NB4 (cell line): ENCODE measurements at places on chromosomes 11 and 22.

GRCh38 chr11:68430801-68431200 lies 29.8 kb upstream of the PPP6R3 start:
- DNase-seq, result no peak

DNA sequence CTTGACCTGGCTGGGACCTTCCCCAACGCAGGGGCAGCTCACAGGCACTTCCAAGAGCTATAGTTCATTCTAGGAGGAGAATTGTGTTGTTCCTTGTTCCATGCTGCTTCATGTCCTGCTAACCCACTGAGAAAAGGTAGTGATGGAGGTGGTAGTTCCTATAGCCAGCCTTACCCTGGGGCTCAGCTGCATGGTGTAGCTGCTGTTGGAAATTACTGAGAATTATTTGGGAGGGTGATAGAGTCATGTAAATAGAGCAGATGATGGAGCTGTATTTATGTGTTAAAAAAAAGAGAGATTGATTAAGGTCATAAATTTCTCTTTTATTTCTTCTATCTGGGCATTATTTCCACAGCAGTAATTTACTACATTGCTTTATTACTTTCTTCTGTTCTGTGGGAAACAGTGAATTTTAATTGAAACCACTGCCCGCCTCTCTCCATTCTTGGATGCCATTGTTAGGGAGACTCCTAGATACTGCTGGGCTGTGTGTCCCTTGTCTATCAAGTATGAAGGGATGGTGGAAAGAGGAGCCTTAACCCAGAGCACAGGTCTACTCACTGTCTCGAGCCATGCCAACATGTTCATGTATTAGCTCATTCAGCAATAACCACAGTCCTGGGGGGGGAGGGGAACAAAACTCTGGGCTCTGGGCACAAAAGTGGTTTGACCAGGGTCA lies 309.2 kb downstream of the FAT3 start:
- DNase-seq, result no peak

DNA sequence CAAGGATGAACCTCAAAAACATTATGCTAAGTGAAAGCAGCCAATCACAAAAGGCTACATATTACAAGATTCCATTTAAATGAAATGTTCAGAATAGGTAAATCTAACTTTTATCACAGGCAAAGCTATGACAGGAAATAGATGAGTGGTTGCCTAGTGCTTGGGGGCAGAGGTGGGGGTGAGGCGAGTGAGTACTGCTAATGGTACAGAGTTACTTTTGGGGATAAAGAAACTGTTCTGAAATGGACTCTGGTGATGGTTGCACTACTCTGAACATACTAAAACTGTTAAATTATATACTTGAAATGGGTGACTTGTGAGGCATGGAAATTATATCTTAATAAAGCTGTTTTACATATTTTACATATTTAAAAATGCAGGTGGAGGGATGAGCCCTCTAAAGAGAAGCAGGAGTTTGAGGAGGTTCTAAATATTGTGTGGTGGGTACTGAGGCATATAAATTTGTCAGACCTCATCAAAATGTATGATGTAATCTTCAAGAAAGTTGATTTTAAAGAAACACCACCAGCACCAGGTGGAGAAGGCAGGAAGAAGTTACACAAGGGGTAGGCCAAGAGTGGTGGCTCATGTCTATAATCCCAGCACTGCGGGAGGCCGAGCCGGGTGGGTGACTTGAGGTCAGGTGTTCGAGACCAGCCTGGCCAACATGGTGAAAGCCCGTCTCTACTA lies 3.6 kb downstream of the SLC43A1 start:
- peak; percentile 42 for DNase-seq

DNA sequence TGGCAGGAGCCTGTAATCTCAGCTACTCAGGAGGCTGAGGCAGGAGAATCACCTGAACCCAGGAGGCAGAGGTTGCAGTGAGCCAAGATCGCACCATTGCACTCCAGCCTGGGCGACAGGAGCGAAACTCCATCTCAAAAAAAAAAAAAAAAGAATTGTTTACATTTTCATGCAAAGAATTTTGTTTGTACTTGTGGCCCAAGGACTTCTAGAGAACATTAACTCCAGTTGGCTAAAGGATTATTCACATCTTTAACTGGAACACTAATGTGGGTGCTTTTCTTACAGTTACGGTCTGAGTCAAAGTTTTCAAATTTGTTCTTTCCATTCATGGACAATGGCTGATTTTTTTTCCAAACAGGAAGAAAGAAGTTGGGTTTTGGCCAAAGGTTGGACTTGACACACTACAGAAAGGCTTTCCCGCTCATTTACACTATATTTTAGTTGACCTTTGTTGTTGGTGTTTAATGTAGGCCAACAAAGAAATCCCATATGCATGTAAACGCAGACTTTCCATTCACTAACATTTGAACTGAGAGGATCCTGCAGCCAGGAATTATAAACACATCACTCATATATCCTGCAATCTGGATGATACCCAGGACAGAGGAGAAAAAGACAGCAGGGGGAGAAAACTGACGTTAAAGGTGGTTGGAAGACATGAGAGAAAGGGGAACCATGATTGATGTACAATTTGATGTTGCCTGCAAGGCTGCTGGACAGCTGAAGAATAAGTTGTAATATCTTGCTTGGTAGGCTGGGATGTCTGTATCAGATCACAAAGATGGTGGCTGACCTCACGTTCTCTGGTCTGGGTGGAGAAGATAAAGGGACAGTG lies 13.1 kb downstream of the POU2AF1 start:
- no peak for DNase-seq

DNA sequence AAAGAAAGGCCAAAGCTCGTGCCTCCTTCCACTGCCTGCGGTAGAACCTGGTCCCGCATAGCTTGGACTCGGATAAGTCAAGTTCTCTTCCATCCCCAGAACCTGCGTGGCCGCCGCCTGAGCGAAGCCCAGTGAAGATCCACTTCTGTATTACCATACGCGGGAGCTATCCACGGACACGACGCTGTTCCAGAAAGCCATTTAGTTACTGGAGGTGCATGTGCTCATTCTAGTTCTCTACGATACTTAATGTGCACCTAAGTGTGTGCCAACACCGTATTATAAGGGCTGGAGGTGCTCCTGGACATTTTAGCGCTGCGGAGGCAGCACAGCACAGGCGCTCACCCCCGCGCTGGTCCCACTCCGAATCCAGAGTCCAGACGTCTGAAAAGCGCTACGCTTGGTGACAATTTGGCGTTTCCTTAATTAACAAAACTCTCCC lies 1.4 kb downstream of the WT1 start:
- DNase-seq, result no peak

DNA sequence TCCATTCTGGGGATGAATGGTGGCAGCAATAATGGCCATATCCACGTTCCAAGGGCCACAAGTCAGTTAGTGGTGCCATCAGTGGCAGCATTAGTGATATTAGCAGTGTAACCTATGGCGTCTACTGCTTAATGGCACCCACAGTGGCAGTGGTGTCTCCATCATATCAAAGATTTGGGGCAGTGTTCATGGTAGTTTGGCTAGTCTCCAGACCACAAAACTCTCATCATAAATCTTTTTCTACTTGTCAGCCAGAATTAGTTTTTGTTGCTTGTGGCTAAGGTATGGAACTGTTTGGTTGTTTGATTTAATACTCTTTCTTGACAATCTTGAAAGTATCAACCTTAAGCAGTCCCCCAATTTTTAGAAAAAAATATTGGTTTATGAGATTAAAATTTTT lies 45.1 kb upstream of the DEUP1 start:
- DNase-seq, result no peak

GRCh38 chr22:23609983-23610781 lies 21.9 kb downstream of the DRICH1 start:
- DNase-seq, result no peak

DNA sequence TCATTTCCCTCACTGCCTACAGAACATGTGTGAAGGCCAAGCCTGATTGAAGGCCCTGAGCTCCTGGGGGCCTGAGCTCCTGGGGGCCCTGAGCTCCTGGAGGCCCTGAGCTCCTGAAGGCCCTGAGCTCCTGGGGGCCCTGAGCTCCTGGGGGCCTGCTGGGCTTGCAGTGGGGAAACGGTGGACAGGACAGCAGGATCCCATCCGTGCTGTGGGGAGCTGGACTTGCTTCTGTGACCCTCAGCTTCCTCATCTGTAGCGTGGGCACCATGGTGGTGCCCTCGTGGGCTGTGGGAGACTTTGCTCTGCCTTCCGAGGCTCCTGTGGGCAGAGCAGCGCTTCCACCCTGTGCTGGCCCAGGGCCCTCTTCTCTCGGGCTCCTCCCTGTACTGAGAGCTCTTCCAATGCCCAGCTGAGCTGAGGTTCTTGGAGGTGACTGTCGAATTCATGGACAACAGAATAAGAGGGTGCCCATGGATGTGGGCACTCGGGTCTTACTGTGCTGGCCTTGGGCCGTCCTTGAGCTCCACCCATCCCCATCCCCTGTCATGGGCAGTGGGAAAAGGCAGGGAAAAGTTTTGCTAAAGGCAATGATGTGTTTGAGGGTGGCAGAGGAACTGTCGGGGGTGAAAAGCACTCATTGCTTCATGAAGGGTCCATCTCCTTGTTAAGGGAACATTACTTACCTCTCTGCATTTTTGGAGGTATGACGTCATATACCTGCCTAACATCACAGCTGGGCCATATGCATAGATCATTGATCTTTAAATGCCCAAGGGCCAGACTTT lies 786.7 kb downstream of the TBC1D22A start:
- no peak for DNase-seq

DNA sequence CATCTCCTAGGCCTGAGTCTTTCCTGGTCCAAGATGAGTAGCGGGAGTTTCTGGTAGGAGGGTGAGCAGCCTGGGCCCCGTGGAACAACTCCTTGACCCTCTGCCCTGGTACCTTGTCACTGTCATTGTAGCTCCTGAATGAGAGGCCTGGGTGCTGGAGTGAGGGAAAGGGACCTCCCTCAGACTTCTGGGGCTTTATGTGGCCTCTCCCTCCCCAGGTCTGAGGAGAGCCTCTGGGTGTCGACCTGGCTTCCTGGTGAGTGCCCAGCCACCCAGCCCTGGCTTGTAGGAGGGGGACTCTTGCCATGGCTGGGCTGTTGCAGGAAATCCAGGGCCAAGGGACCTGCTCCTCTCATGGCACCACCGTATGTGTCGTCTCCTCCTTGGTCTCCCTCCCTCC lies 3.9 kb downstream of the P2RY2 start:
- DNase-seq, result no peak

GRCh38 chr11:119115484-119116234 lies 5.7 kb upstream of the HINFP start:
- DNase-seq, result no peak

DNA sequence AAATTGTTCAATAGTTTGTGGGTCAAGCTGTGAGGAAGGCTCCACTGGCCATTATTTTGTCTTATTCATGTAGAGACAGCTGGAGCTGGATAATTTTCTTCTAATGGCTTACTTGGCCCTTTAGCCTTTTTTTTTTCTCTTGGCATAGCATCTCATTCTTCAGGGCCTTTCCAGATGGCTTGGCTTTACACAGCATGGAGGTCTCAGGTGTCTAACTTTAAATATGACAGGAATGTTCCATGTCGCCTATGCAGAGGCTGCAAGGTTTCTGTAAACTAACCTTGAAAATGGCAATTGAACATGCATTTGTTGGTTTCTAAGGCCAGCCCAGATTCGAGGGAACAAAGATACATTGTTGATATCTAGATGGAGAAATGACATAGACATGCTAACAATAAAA lies 247.9 kb upstream of the CNTN5 start:
- no peak for DNase-seq

GRCh38 chr11:1194231-1194976 lies 28.5 kb upstream of the MUC5B start:
- DNase-seq, result no peak

DNA sequence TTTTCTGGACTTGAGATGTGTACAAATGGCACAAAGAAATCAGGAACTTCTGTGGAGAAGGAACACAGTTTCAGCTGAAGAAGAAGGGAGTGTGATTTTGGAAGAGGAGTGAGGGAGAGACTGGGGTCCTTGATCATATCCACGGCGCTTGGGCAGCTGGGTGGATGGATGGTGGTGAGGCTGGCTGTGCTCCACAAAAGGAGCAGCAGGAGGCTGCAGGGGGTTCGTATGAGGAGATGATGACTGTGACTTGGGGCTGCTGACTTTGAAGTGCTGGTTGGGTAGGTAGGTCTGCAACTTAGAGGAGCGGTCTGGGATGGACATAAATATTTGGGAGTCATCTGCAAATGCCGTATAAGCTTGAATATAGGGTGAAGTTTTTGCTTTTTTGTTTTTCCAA lies 1.3 kb upstream of the DCHS1 start:
- DNase-seq, result no peak

- no peak for DNase-seq
Measured at GRCh38 chr11:61124574-61125309, 22.5 kb downstream of the CD5 start.

DNA sequence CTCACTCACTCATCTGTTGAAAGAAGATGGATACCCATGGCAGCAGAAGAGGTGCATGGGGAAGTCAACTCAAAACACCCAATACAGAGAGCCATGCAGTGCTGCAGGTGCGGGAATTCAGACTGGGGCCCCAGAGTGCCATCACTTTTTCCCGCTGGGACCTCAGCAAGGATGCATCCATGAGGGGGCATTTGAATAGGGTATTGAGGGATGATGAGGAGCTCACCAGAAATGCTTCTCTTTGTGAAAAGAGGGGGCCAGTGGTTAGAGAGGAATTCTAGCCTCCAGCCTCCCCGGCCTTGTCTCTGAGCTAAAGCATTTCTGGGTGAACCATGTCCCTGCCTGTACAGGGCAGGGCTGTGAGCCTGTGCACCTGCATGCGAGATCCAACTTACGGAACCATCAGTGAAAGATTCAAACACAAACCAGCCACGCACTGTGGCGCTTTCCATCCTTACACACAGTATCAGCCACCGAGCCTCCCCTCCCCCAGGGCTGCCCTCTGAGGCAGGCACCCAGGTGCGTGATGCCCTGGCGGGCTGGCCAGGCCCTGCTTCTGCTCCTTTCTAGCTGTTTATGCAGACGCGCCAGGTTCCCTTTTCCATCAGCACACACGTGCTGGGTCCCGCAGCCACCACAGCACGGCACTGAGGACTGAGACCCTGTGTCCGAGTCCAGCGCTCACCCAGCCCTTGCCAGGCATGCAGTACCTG lies 1177.2 kb downstream of the BRD1 start:
- no peak for DNase-seq

GRCh38 chr11:17597770-17598169 lies 50.7 kb downstream of the OTOG start:
- no peak for DNase-seq

DNA sequence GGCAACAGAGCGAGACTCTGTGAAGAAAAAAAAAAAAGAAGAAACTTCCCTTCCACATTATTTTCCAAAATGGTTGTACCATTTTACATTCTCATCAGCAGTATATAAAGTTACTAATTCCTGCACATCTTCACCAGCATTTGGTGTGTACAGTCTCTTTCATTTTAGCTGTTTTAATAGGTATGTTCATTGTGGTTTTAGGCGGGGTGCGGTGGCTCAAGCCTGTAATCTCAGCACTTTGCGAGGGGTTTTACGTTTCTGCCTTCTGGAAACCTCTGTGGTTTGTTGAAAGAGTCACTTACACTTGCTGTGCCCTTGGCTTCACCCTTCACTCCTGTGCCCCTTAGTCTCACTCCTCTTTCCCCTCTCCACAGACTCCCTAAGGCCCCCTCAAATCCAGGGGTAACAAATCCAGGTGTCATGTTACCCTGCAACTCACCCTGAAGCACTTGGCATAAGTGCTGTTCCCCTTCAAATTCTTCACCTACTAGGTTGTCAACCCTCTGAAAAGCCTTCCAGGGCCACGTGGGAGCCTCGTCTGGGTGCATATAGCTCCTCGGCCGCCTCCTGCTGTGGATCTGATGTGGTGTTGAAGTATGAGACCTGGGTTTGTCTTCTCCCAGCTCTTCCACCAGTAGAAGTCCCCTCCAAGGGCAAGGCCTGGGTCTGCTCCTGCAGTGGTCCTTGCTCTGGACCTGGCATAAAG lies 20.8 kb downstream of the TOB2 start:
- DNase-seq, result no peak
